ENCODE measurements at places on chromosomes 1 and 21.

DNA sequence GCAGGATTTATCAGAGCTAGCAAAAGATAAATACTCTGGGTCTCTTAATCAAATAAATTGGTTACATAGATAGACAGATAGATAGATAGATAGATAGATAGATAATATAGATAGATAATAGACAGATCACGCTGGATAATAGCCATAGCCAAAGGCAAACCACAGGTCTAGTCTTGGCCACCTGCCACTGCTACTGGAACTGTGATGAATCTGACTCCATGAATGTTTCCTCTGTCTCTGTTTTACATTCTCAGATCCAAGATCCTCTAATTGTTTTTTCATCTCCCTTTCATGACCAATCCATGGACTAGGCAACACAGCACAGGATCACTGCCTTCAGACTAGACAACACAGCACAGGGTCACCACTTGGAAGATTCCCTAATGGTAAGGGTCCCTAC is 444.7 kb upstream of the NFIA start:
- no peak for DNase-seq

DNA sequence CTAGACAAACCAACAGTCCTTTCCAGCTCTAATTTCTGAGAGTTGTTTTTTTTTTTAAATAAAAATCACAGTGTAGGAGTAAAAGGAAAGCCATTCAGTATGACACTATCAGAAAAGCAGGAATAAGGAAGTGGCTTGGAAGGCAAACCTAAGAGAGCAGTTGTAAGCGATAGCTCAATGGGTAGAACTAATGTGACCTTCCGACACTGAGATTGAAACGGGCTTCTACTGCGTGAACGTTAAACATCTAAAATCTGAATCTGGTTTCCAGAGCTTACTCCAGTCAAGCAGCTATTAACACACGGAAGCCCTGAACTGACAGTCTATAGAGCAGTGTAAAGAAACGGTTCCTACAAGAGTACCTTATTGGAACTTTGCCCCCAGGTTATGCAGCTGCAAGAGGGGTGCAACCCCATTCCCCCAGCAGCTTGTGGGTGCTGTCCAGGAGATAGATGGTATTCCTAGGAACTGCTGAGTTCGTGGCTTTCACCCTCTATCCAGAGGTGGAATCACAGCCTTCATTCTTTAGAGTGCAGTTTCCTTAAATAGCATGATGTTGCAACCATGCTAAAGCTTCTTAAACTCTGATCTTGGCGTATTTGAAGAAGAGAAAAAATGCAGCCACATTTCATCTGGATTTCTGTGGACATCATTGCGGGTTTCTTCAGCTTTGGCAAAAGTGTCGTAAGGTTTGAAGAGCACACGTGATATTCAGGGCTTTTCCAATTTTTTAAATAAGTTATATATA is 3.3 kb upstream of the IRF2BP2 start:
- DNase-seq = peak; percentile 67

DNA sequence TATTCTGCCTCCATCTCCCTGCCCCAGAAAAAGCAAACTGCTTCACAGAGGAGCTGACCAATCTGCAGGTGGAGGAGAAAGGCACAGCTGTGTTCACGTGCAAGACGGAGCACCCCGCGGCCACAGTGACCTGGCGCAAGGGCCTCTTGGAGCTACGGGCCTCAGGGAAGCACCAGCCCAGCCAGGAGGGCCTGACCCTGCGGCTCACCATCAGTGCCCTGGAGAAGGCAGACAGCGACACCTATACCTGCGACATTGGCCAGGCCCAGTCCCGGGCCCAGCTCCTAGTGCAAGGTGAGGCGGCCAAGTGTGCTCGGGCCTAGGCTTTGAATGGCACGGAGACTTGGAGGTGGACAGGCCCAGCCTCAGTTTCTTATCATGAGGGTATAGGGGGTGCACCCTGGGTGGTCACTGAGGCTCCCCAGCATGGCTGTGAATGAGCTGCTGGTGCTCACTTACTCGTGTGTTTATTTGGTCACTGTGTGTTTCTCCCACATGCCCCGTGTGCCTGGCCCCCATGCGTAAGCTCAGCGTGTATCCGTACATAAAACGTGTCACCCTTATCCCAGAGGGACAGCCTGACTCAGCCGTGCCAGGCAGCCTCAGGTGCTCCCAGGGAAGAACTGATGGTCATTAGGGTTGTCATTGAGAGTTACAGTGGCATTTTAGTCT is 75.8 kb downstream of the OBSCN start:
- DNase-seq = no peak

DNA sequence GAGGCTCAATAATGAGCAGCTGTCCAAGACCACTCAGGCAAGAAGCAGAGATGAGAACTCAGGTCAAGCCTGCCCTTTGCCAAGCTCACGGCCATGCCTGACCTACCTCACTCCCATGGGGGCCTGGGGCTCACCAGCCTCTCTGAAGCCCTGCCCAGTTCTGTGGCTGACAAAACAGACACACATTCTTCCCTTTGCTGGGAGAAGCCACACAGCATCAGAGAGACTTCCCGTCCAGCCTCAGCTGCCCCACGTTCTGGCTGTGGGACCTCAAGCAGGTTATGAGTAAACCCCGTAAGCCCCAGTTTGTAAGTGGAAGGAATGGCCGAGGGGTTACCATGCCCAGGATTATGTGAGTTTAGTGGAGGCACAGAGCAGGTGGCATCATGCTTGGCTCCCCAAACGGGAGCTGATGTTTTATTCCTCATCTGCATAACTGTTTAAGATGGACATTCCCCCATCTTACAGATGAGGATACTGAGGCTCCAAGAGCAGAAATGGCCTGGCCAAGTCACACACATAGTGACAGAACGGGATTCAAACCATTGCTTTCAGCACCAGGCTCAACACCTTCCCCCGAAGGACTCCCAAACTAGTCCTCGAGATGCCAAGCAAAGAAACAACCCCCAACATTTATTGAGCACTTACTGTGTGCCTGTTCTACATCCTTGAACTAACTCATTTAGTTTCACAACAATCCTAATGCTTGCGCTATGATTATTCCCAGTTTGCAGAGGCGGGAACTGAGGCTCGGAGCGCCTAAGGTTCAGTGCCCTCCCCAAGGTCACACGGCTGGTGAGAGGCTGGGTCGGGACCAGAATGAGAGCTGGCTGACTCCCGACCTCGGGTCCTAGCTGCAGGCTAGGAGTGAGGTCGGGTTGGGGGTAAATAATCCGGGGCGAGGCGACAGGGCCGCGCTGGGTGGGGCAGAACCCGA is 49.1 kb upstream of the LAPTM5 start:
- DNase-seq = no peak

DNA sequence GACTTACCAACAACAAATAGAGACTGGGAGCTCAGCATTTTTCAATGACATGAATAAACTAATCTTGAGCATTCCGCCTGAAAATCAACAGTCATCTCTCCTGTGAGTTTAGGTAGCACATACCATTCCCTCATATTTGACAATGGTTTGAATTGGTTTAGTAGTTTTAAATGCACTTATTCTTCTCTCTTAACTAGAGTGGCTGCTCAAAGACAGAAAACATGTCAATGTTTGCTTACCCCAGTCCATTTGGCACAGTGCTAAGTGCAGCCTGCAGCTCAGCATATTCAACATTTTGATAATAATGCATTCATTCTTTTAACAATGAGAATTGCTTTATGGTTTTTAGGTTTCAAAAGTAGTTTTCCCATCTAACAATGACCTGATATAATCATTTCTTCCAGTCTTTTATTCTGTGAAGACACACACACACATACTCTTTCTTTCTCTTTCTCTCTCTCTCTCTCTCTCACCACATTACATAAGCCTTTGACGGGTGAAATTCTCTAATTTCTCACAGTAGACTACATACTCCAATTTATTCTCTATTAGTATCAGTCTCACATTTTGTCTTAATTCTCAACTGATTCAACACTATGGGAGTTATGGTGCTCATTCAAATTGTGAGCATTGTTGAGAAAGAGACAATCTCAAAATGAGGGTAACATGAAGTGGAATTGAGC is 432.3 kb downstream of the LRRIQ3 start:
- DNase-seq = no peak

DNA sequence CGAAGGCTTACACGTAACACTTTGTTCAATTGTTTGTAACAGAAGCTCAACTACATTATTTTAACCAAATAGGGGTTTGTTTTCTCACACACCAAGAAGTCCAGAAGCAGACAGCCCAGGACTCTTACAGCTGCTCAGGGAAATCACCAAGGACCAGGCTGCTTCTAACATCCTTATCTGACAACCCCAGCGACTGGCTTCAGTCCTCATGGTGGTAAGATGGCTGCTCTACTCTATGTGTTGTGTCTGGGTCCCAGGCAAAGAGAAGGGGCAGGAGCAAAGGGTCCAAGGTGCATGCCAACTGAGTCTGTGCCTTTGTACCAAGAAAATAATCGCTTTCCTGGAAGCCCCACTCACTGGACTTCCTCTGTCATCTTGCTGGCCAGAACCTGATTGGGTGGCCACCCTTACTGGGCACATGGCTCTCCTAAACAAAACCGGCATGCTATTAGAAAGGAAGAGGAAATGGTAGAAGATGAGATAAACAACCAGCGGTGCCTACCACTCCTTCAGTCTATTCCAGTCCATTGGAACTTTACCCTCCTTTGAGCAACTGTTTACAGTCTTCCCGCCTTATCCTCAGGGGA is 34.1 kb upstream of the LRRC8D start:
- no peak for DNase-seq

DNA sequence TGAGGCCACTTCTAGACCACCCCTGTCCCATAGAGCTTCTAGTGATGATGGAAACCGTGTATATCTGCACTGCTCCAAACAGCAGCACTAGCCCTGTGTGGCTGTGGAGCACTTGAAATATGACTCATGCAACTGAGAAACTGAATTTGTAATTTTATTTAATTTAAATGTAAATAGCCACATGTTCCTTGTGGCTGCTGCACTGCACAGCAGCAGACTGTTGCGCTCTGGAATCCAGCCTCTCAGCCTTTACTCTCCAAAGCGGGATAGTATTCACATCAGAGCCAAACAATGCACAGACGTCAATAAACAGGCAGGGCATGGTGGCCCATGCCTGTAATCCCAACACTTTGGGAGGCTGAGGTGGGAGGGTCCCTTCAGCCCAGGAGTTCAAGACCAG is 12.0 kb downstream of the CAPN2 start:
- no peak for DNase-seq

GRCh38 chr1:5907386-5907785 is 84.8 kb downstream of the NPHP4 start:
- DNase-seq = no peak

DNA sequence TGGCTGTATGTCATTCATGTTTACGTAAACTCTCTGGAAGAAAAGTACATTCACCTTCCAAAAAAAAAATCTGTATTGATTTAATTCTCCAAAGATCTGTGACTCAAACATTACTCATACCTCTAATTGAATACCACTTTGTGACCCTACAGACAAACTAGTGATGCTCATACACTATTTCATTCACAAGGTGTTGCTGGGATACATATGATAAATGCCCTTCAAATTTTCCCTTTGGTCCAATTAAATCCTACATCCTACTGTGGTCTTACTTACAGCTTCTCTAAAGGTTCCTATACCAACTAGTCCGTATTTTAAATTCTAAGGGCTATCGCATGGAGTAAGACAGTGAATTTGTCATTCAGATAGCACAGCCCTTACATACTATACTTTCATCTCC is 26.8 kb upstream of the CADM3 start:
- DNase-seq = no peak

DNA sequence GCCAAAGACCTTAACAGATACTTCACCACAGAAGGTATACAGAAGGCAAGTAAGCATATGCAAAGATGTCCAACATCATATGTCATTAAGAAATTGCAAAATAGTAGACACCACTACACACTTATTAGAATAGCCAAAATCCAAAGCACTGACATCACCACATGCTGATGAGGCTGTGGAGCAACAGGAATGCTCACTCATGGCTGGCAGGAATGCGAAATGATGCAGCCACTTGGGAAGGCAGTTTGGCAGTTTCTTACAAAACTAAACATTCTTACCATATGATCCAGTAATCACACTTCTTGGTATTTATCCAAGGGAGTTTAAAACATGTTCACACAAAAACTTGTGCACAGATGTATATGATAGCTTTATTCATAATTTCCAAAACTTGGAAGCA is 261.2 kb upstream of the AJAP1 start:
- no peak for DNase-seq

DNA sequence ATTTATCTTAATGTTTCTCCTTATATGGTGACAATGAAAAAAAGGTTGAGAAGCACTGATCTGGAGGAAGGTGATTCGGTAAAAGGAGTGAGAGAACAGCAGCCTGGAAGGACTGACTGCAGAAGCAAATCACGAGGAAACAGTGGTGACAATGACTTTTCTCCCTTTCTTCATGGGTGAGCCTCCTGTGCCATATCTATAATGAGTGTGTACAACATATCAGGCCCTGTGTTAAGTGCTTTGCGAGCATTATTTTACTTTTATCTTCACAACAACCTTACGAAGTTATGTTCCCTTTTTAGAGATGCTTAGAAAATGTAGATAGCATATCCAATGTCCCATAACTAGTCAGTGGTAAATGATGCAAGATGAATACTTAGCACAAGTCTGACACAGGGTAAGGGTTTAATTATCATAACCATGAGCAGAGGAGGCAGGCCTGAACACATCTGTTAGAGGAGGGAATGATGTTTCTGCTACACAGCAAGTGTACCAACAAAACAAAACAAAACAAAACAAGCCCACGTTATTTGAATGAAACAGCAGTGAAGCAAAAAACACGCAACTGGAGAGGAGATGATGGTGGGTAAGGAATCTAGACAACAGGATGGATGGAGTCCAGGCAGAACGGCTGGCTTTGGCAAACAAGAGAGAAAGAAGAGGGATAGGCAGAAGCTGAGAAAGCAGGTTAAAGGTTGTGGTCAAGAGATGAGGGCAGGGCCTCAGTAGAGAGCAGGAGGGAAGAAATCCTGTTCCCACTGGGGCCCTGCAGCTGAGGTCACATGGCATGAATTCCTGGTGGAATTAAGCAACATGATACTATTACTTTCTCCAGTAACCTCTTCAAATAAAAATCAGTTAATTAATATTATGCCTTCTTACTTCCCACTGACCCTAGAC is 29.6 kb downstream of the GNG12 start:
- DNase-seq = no peak

GRCh38 chr1:222843469-222844410 is 28.9 kb downstream of the DISP1 start:
- DNase-seq = no peak

DNA sequence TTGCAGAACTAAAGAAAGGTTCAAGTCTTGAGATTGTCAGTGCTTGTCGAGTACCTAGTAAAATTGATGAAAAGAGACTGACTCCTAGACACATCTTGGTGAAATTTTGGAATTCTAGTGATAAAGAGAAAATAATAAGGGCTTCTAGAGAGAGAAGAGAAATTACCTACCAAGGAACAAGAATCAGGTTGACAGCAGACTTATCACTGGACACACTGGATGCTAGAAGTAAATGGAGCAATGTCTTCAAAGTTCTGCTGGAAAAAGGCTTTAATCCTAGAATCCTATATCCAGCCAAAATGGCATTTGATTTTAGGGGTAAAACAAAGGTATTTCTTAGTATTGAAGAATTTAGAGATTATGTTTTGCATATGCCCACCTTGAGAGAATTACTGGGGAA is 16.3 kb downstream of the L1TD1 start:
- DNase-seq = no peak

GRCh38 chr1:29237129-29237821 is 953 bp downstream of the PTPRU start:
- no peak for DNase-seq
